ENCODE measurements at places on chromosomes 12 and 14.

DNA sequence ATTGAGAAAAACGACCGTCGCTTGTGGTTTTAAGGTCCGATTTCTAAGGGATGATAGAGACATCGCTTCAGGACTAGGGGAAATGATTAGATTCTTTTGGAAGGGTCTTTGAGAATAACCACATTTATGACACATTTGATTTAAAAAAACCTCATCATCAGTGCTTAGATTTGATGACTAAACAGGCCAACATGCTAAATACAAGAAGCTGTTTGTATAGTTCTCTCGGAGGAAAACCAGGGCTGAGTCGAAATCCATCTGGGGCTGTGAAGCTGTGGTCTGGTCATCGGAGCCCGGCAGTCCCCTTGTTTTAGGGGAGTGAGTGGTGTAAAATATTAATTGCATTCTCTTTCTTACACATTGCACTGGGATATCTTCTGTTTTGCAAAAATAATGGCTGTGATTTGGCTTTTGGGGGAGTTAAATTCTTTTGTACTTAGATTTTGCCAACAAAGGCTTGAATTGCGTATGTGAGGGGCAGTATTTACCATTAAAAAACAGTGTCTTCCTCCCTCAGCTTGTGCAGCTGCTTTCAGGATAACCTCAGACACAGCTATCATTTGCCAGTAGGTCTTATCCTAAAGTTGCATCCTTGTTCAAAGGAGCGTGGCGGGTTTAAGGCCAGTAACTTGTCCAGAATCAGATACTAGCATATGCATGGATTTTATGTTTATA lies 550 bp downstream of the GNG2 start:
- DNase-seq: no peak

DNA sequence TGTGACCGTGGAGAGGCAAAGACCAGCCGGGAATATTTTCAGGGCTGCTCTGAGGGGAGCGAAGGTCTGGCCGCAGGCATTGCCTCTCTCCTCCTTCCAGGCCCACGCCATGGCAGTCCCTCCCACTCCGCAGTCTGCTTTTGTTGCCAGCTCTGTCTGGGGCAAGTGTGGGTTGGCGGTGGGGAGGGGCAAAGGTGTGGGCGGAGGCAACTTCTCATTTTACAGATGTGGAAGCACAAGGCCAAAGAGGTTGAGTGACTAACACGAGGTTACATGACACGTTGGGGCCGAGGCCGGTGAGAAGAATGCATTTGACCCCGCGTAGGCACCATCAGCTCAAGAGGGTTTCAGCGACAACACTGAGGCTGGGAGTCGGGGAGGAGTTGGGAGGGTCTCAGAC lies 6.1 kb upstream of the FAIM2 start:
- DNase-seq: no peak

GRCh38 chr14:34496007-34496678 lies 34.1 kb upstream of the SPTSSA start:
- DNase-seq: no peak

DNA sequence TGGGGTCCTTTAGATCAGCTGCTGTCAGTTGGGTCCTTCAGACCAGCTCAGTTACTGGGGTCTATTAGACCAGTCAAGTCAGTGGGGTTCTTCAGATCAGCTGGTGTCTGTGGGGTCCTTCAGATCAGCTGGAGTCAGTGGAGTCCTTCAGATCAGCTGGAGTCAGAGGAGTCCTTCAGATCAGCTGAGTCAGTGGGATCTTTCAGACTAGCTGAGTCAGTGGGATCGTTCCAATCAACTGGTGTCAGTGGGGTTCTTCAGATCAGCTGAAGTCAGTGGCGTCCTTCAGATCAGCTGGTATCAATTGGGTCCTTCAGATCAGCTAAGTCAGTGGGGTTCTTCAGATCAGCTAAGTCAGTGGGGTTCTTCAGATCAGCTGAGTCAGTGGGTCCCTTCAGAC lies 14.7 kb upstream of the LPCAT3 start:
- no peak for DNase-seq

DNA sequence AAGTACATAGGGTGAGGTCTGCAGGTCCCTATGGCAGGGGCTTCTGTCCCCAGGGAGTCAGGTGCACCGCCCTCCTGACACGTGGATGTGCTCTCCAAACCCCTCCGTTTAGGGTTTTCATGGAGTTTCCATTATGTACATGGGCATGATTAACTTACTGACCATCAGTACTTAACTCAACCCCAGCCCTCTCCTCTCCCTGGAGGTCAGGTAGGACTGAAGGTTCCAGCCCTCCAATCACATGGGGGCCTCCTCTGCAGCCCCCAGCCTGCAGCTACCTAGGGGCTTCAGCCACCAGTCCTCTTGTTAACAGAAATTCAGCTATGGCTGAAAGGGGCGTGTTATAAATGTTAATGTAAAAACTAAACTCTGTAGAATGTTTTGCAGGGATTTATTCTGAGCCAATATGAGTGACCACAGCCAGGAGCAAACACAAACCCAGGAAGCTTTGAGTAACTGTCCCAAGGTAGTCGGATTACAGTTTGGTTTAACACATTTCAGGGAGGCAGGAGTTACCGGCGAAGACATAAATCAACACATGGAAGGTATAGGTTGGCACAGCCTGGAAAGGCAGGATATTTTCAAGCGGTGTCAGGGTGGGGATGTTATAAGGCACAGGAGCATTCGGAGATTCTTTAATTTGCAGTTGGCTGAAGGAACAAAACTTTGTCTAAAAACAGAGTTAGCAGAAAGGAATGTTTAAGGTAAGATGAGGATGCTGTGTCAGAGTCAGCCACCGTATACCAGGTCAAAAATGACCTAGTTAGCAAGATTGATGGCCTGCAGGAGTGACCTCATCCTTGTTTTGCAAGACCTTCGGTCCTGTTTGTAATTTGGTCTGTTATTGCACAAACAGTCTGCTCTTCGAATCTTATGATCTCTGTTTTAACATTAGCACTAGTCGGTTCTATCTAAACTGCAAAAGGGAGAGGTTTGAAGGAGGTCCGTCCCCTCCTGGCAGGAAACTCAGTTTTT lies 75.2 kb downstream of the TNFAIP2 start:
- no peak for DNase-seq

- no peak for DNase-seq
Observed at GRCh38 chr12:90909069-90909770, 45.8 kb downstream of the CCER1 start.

DNA sequence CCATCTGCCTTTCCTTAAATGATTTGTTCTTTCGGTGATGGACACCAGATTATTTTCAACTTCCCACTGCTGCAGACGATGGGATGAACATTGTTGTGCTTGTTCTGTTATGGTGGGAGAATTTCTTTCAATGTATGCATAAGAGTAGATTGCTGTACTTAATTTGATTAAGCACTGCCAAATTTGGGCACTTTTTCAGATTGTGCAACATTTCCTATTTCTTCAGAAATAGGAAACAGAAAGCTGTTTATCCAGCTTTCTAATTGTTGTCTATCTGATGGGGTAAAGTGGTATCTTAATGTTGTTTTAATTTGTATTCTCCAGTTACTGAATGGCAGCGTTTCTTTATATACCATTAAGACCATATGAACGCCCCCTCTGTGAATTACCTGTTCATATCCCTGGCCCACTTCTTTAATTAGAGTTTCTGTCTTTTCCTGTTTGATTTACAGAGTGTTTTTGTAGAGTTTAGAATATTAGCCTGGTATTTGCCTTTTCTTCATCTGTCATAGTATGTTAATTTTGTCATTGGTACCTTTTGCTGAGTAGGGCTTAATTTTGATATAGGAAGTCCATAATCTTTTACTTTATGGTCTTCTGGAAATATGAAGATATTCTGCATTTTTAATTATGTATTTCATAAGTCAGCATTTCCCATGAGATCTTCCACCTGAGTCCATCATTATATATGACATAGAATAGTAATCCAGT lies 59.6 kb downstream of the DIP2B start:
- no peak for DNase-seq

DNA sequence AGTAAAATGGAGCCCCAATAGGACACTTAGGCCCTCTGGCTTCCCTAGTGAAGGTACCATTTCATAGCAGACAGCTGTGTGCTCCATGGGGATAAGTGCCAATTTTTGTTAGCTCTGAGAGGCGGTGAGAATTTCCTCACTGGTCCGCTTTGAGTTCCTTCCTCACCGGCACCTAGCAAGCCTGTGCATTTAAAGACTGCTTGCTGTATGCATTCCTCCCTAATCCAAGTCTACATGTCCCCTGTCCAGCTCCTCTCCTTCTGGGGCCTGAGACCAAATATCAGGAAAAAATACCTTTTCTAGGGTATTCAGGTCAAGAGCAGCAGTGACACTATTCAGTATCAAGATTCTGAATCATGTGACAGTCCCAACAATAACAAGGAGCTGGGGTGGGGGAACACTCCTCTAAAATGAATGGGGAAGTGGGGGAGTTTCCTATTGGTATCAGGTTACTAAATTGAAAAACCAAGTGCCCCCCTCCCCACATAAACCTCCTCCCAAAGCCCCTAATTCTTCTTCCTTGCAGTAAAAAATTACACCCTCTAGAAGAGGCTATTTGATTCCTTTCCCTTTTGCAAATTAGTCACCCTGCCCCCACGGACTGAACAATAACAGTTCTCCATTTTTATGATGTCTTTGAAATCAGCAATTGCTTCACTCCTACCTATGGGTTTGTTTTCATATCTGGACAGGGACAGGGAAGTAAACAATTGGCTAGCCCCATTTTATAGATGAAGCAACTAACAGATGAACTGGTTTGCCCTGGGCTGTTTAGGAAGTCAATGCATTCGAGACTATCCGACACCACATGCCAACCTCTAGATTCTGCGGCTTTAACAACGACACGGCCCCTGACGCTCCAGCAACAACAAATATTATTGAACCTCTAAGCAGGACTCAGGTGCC lies 28.9 kb downstream of the BCL11B start:
- DNase-seq: peak; percentile 76

Data from CD4-positive, alpha-beta memory T cell (primary cell).